Stimulated activated CD8-positive, alpha-beta memory T cell treated with anti-CD3 and anti-CD28 coated beads, Interleukin-2, amount 100 ng/mL, for 1 hour (primary cell): ENCODE measurements at places on chromosomes 4 and X.

- DNase-seq, result no peak
Measured at GRCh38 chr4:55143858-55144257, 18.5 kb upstream of the KDR start.

DNA sequence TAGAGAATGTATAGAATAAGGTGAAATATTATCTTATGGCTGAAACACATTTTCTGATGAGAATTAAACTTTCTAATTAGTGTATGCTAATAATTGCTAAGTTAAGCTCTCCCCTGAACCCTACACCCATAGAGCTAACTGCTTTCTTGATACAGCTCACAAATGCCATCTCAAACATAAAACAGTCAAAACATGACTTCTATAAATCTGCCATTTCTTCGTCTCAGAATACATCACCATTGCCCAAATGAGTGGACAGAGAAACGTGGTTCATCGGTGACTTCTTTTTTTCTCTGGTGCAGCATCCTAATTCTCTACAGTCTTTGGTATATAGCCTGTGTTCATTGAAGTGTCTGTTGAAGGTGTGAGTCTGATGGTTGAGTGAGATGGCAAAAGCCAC is 554.6 kb downstream of the NLGN4X start:
- no peak for DNase-seq

GRCh38 chrX:6374556-6374955 is 145.9 kb upstream of the NLGN4X start:
- no peak for DNase-seq

- no peak for DNase-seq
Measured at GRCh38 chr4:64582492-64582891, 173.2 kb upstream of the TECRL start.

GRCh38 chr4:13970349-13970748 is 342.8 kb upstream of the BOD1L1 start:
- no peak for DNase-seq

DNA sequence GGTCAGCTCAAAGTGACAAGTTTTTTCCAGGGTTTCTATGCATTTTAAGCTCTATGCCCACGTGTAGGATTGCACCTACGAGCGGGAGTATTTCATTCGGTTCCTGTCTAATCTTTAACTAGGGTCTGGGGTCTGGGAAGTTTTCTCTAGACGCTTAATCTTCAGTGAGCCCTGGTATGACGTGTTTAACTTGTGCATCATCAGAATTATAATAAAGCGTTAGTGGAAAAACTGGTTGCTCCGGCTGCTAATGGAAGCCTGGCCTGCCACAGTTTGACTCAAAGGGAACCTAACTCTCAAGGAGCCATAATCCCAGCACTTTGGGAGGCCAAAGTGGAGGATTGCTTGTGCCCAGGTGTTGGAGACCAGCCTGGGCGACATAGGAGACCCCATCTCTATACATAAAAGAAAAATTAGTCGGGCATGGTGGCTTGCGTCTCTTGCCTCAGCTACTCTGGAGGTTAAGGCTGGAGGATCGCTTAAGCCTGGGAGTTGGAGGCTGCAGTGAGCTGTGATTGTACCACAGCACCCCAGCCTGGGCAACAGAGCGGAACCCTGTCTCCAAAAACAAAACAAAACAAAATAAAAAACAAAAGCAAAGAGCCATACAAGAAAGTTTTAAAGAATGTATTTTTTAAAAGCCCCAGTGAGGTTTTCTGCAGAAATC is 30.2 kb downstream of the ARSD start:
- no peak for DNase-seq

- no peak for DNase-seq
Measured at GRCh38 chrX:145002771-145003170, 244.5 kb upstream of the SPANXN1 start.

GRCh38 chr4:162681212-162681611 is 485.5 kb downstream of the NAF1 start:
- DNase-seq, result no peak

GRCh38 chrX:9338986-9339385 is 125.9 kb upstream of the TBL1X start:
- no peak for DNase-seq

GRCh38 chr4:67087897-67088296 is 457.4 kb downstream of the CENPC start:
- DNase-seq, result peak; percentile 1

- peak; percentile 7 for DNase-seq
Measured at GRCh38 chr4:37780444-37781130, 45.9 kb upstream of the PGM2 start.

GRCh38 chr4:139828966-139829664 is 163.5 kb downstream of the MGST2 start:
- DNase-seq, result no peak

GRCh38 chr4:122003335-122003734 is 51.5 kb upstream of the TRPC3 start:
- no peak for DNase-seq

DNA sequence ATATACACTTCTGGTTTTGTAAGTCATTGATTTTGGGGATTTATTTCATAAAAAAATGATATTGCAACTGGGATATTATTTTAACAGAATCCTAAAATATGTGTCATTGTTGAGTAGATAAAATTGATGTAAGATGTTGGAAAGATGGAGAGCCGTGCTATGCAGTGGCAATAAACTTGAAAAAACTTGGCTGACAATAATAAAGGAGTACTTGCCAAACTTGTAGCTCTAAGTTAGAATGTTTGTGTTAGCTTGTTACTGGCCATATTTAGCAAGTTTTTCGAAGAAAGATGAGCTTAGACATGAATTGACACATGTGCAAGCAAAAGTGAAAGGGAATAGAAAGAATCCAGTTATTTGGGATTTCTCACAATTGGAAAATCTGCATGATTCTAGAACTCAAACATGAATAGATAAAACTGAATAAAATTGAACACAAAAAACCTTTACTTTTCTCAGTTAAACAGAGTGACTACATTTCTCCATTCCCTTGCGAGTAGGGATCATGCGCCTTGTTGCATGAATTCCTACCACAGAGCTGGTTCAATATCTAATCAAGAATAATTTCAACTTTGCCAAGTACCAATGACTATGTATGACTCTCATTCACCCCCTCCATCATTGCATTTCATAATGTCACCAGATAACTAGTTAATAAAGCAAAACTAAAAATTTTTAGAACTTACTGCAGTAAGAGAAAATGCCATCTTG is 327.8 kb downstream of the CAMK2D start:
- DNase-seq, result no peak

DNA sequence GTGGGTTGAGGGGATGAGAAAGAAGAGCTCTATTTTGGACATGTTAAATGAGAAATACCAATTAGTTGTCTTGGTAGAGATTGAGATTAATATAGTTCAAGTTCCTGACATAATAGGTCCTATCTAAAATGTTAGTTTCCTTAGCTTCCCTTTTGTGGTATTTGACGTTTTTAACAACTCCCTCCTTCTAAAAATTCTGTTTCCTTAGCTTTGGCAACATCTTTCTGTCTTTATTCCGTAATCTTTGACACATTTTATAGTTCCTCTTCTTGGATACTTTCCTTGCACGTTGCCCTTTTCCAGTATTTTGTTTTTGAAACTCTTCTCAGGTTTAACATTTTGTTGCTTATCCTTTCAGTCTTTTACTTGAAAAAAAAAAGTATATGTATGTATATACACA is 36.9 kb downstream of the LAMTOR3 start:
- no peak for DNase-seq

DNA sequence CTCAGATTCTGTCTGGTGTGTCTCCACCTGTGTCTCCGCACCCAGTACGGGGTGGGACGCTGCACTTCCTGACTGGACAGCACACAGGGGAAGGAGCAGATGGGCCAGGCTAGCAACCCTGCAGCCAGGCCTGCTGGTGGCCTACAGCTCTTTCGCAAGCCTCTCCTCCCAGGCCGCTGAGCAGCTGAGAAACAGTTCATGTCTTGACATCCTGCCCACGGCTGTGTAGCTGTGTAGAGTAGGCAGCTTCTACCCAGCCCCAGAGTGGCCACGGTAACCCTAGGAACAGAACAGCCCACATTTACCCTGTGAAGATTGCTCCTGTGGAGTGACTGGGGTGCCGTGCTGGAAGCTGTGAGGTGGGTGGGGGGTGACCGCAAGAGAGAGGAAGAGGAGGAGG is 38.9 kb downstream of the CCNQ start:
- DNase-seq, result no peak

- DNase-seq, result no peak
Measured at GRCh38 chr4:21307709-21308108, 607.5 kb downstream of the PACRGL start.

GRCh38 chr4:76704133-76704881 is 193.6 kb downstream of the SOWAHB start:
- no peak for DNase-seq

- DNase-seq, result no peak
Measured at GRCh38 chr4:53147197-53147596, 218.7 kb downstream of the SCFD2 start.

- DNase-seq, result no peak
Measured at GRCh38 chr4:147059064-147059731, 113.5 kb upstream of the TTC29 start.

DNA sequence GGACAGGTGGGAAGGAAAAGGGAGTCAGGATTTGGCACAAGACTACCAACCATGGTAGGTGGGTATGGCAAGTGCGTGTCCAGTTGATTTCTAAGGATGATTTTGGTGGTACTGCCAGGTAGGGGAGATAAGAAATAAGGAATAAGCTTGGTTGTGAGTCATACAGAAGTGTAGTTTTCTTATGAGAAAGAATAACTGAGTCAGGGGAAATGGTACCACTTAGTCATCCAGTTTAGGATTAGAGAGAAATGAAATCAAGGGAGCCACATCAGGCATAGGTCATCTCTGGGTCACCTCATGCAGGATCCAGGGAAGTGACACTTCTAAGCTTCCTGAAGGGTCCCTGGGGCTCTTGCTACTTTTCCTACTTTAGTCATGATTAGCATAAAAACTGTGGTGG is 107.1 kb upstream of the C1GALT1C1 start:
- no peak for DNase-seq

- DNase-seq, result no peak
Measured at GRCh38 chr4:24265989-24266388, 318.4 kb downstream of the DHX15 start.

DNA sequence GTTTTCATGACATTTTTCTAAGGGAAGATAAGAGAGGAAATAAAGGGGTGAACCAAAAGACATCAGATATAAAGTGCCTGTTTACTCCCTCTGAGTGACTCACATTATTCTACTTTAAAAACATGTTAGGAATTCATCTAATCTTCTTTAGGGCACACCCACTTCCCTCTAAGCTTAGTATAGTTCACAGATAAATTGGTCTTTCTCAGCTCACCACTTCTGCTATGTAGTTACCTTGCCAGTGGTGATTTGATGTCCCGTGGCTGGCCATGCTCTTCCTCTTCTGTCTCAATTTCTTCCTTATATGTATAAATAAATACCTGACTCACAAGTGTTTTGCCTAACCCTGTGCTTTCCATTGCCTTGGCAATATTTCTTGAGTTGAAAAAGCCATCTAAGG is 96.8 kb downstream of the PDLIM5 start:
- DNase-seq, result no peak

- DNase-seq, result no peak
Measured at GRCh38 chrX:9072281-9072680, 38.4 kb upstream of the FAM9B start.

DNA sequence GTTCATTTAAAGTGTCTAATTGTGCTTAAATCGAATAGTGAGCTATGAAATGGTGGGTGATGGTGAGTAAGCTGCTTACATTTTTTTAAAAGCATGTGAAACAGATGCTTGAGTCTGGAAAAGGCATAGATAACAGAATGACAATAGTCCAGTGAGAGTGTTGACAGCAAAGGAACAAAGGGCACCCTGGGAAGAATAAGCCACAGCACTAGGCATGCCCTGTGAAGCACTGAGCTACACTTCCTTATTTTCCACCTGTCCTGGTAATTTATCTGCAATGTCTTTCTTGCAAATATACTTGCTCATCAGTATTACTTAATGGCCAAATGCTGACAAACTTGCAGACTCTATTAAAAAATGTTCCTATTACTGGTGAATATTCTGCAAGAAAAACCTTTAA is 168.7 kb downstream of the PRDM5 start:
- no peak for DNase-seq
